Stimulated activated CD8-positive, alpha-beta memory T cell treated with anti-CD3 and anti-CD28 coated beads, Interleukin-12 subunit alpha, Interleukin-12 subunit beta, amount 100 ng/mL, for 1 hour (primary cell): ENCODE measurements at places on chromosomes 2 and 18.

DNA sequence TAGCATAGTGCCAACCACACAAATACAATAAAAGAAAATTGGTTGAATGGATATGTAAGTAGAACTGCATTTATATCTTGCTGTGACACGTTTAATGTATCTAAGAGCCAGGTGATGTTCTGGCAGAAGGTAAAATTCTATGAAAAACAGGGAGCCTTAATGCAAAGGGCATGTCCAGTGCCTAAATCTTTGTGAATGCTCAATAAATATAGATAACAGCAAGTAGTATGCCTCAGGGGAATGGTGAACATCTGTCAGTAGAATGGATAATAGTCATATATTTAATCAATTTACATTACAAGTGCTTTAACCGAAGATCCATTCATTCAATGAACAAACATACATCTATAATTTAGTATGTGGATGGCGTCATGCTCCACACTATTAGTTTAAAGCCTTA is 43.7 kb upstream of the NYAP2 start:
- DNase-seq = no peak

GRCh38 chr2:236158969-236159777 is 9.0 kb downstream of the GBX2 start:
- no peak for DNase-seq

DNA sequence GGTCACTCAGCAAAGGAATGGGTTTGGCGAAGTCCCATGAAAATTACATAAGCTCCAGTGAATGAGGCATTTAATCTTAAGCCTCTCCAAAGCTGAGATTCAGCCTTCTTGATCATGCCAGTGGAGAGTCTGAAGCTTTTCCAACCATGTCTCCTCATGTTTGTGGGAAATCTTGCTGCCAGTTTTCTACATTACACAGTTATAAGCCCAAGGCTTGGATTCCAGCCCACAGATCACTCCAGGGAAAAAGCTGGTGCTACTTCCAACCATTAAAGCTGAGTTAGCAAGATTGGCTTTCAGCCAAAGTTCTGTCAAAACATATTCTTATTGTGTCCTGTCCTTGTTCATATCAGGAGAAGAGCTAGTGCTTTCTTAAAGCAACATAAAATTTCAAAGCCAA is 293.8 kb downstream of the LRRTM4 start:
- no peak for DNase-seq

GRCh38 chr2:121777699-121778058 is 22.2 kb downstream of the TSN start:
- DNase-seq = no peak

DNA sequence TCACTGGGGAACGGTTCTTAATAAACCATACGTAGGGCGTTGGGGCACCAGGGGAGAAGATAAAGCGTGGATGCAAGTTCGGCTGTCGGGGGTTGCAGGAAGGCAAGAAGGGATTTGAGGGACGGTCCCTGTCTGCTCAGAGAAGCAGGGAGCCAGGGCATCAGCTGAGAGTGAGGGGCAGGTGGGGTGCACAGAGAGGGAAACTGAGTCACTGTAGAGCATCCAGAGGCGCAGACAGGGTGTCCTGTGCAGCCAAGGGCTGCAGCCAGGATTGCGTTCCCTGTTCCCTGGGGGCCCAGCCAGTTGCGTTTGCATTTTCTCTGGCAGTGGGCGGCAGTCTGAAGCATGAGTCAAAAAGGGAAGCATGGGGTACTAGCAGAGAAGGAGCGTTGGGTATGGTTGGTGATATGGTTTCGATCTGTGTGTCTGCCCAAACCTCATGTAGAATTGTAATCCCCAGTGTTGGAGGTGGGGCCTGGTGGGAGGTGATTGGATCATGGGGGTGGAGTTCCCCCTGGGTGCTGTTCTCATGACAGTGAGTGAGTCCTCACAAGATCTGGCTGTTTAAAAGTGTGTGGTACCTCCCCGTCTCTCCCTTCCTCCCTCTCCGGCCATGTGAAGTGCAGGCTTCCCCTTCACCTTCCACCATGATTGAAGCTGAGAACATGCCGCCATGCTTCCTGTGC is 202.9 kb downstream of the NDUFA10 start:
- no peak for DNase-seq

- DNase-seq = no peak
Measured at GRCh38 chr2:45258311-45258710, 249.1 kb upstream of the SIX2 start.

DNA sequence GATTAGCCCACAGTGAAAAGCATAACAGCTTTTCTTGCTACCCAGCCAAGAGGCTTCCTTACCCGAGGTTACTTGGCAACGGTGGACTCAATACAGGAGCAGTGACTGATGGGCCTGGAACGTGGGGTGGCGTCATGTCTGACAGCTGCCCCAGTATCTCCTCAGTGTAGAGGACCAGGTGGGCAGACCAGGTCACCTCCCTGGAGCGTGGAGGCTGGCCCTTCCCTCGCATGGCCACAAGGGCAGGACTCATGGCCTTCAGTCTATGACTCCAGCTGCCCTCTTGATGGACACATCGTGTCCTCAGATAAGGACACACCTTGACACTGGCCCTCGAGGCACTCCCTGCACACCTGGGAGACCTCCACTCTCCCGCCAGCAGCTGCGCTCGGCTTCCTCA is 6.4 kb downstream of the ASPRV1 start:
- DNase-seq = no peak

- no peak for DNase-seq
Measured at GRCh38 chr2:64063924-64064331, 44.7 kb upstream of the VPS54 start.

- no peak for DNase-seq
Measured at GRCh38 chr2:231181860-231182512, 16.4 kb upstream of the ARMC9 start.

GRCh38 chr2:128941751-128942150 is 623.1 kb upstream of the HS6ST1 start:
- no peak for DNase-seq

DNA sequence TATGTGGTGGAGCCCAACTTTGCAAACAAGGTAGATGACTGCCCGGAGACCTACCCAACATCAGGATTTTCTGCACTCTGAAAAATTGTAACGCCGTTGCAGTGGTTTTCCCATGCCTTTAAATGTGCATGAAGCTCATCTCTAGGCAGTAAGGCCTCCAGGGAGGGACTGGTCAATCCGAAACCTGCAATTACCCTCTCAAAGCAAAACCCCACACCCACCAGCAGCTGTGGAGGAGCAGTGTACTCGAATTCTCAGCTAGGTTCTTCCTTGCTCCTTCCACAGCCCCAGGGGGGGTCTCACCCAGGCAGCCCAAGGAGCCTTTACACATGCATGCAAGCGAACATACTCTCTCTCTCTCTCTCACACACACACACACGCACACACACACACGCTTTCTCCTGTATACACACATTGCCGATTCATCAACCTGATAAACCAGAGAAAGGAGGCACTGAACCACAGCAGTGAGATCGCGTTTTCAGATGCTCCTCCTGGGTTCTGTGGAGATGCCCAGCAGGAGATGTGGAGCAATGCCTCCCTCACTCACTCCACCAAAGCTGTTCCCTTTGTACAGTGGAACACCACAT is 109.2 kb downstream of the VIT start:
- no peak for DNase-seq

GRCh38 chr2:24047703-24048033 is 477 bp upstream of the WDCP start:
- DNase-seq = no peak

DNA sequence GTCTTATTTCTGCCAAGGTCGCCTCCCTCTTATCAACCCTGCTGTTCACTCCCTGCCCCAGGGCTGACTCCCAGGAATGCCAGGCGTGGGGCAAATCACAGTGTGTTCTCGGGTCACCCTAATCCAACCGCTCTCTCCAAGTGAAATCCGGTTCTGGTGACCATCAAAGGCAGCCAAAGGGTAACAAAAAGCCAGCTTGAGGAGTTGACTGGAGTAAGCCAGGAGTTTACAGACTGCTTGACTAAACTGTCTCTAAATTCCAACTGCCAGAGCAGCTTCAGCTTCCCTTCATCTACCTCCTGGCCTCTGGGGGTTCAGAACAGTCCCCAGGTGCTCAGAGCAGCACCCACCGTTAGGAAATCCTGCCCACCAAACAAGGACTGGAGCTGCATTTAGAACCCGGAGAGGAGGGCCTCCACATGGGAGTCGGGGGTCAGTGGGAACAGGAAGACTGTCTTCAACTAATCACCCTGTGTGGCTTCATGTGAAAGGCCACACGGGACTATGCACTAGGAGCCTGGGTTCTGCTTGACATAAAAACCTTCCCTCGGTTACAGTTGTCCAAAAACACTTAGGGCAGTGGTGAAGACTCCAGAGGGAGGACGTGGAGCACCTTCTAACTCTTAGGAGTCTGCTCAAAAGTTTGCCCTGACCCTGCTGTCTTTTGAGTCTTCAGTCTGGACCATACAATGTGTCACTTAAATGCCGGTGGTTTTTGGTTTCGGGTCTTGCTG is 24.2 kb upstream of the MCFD2 start:
- DNase-seq = no peak

DNA sequence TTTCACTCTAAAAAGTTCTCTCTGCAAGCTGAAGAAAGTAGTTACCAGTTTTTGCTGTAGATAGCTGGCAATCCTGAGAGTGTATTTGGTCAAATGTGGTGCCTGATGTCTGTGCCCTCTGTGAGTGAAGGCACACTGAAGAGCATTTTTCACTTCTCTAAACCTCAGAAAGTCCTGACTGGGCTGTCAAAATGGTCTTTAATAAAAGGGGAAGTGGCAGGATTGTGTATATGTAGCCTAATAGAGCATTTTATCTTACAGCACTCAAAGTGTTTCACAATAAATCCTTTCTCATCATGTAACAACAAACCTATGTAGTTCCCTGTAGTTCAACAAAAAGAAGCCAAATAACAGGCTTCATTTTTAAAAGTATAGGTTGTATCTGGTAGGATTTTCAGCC is 1552.3 kb upstream of the SLC39A10 start:
- DNase-seq = no peak

DNA sequence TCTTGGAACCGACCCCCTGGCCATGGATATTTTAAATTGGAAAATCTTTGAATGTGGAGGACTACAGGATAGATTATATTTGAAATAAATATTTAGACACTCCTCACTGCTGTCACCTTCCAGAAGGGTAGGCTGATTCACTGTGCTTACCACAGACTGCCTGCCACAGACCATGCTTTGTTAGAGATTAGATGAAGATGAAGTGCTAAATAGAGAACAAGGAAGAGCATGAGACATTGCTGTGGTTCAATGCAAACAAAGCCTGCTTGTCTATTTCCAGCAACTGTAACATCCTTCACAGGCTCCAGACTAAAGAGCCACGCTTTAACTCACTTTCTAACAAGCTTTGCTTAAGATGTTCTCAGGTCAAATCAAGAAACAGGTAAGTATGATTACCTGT is 81.0 kb upstream of the TMEM17 start:
- DNase-seq = no peak
